Skeletal muscle cell (primary cell): ENCODE measurements at places on chromosomes 4 and X.

DNA sequence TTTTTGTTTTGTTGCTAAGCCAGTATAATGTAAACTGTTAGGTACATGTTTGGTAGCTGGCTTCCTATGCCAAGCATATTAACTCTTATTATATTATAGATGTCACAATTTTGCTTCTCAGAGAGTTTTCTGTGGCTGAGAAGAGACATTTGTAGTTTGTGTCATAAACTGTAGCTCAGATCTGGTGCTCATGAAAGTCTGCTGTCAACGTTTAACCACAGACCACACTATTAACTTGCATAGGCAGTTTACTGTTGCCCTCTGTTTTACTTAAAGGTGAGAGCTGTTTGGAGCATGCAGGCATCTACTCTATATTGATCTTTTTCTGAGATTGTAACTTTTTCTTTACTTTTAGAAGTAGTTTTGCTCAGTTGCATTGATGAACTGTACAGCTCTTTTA is 166.8 kb downstream of the TLL1 start:
- DNase-seq, result no peak

DNA sequence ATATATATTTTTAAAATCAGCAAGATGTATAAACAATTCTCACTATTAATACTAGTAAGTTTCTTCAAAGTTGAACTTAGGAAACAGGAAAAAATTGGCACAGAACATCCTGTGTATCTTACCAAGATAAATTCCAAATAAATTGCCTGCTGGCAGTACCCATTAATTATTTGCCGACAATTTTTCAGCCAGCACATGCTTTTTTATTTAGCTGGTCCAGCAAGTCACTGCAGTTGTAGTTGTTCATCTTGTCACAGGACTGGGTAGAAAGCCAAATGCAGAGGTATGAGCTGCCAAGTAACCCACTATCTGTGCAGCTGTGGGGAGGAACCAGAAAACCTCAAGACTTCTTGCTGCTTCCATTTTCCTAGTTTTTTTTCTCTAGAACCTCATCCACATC is 113.4 kb downstream of the PACRGL start:
- DNase-seq, result no peak

GRCh38 chr4:141329174-141329569 is 108.5 kb downstream of the ZNF330 start:
- DNase-seq, result peak; percentile 92

DNA sequence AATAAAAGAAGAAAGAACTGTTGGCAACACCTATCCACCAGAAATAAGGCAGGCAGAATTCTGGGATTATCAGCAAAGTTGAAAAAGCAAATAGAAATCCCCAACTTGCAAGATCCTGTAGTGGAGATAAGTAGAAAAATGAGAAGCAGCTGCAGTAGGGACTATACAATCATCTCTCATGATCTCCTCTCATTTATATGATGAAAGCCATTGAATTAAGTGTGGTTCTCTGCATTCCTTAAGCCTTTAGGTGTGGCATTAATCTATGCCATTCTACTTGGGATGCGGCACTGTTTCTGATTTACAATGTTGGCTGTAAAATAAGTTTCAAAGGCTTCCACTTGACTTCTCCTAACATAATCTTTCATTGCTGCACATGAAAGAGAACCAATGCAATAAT is 869.8 kb downstream of the TRAM1L1 start:
- no peak for DNase-seq

GRCh38 chrX:105820247-105820646 is 2.1 kb upstream of the NRK start:
- DNase-seq, result no peak

DNA sequence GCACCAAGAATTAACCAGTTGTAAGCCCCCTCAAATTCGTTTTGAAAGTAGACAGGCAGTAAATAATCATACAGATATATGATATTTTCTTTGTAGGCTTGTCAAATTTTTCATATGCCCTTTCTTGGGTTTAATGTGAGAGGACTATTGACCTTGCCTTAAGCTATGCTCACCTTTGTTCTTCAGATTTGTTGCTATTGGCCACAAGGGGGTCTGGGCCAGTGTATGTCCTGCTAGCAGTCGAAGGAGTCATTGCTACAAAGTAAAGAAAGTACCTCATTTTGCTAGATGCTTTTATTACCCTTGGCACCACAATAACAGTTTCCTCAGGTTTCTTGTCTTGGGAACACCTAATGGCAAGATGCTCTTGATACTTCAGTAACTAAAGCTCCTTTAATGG is 51.7 kb downstream of the IGSF1 start:
- DNase-seq, result no peak

- no peak for DNase-seq
Measured at GRCh38 chr4:93710101-93710846, 118.3 kb upstream of the ATOH1 start.
